ENCODE measurements at places on chromosomes 5 and 9. TPM values are rescaled to one million over a fixed set of nuclear protein-coding genes. Genes with fewer than 3 reads are reported as not detected.

PRDM9 gene
- total RNA-seq: not detected

DAPK1 gene
- 87.9 TPM for total RNA-seq

- H3K27ac ChIP-seq: no peak overlapping the region
- no peak for DNase-seq
- peaks cover 3% of the 10 kb centered on the region for H3K27me3 ChIP-seq
- no peak overlapping the region for H3K4me3 ChIP-seq
- no peaks in the 10 kb centered on the region for H3K36me3 ChIP-seq
Measured at GRCh38 chr5:138263581-138263980, 10.8 kb downstream of the GFRA3 start.

SLC6A3 gene
- not detected for total RNA-seq

DNA sequence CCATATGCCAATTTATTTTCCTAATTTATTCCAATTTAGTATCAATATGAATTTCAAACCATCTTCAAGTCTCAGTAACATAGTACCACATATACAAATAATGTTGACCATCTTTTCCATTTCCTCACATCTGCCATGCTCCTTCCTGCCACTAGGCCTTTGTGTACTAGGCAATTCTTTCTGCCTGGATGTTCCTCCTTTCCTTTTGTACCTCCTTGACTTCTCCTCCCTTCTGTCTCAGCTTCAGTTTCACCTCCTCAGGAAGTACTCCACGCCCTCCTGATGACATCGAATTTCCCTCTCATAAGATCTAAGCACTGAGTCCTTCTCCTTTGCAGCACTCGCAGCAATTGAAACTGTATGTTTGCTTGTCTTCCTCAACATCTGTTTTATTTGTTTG is 53.9 kb downstream of the MEF2C start:
- no peaks in the 10 kb centered on the region for H3K27me3 ChIP-seq
- no peaks in the 10 kb centered on the region for H3K36me3 ChIP-seq
- no peak overlapping the region for H3K27ac ChIP-seq
- no peak for DNase-seq

DNA sequence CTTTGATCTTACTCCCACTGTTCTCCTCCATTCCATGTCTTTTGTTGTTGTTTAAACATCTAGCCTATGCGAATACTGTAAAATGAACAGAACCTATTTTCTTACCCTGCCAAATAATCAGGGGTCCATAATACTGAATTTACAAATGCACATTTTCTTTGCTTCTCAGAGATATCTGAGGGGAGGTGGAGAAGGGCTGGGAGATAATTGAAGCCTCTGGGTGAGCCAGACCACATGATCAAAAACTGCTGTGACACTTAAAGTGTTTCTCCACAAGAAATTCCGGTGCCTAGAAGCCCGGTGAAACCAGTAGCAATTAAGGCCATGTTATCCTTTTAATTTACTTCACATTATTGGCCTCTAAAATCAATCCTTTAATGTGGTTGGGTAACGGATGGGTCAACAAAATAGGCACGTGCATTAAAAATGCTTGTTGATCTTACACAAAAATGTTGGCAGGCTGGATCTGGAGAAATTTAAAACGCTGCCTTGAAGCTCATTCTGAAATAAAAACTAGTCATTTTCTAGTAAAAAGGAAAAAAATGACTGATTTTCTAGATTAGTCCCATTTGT is 10.8 kb downstream of the SEMA6A start:
- no peak for DNase-seq
- no peaks in the 10 kb centered on the region for H3K27me3 ChIP-seq
- peaks cover 3% of the 10 kb centered on the region for H3K4me1 ChIP-seq
- H3K27ac ChIP-seq: no peak overlapping the region

- H3K4me3 ChIP-seq: no peak overlapping the region
- DNase-seq: no peak
- no peak overlapping the region for H3K27ac ChIP-seq
- no peaks in the 10 kb centered on the region for H3K27me3 ChIP-seq
- H3K4me1 ChIP-seq: no peaks in the 10 kb centered on the region
- H3K36me3 ChIP-seq: peaks cover 2% of the 10 kb centered on the region
Measured at GRCh38 chr9:121823451-121824169, 172.2 kb downstream of the DAB2IP start.

PCDHA11 gene
- total RNA-seq: 6.0 TPM

SLC6A19 gene
- total RNA-seq: not detected

DNA sequence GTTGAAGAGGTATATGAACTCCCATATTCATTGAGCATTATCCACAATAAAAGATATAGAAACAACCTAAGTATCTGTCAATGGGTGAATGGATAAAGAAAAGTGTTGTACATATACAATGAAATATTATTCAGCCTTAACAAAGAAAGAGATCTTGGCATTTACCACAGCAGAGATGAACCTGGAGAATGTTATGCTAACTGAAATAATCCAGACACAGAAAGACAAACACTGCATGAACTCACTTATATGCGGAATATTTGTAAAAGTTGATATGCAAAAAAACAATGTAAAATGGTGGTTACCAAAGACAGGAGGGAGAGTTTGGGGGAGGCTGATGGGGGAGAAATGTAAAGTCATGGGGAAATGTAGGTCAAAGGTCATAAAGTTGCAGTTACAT is 278.7 kb downstream of the ZNF608 start:
- no peak for DNase-seq
- no peak overlapping the region for H3K4me3 ChIP-seq
- H3K27ac ChIP-seq: no peak overlapping the region

NIPAL4 gene
- 0.87 TPM for total RNA-seq

DNA sequence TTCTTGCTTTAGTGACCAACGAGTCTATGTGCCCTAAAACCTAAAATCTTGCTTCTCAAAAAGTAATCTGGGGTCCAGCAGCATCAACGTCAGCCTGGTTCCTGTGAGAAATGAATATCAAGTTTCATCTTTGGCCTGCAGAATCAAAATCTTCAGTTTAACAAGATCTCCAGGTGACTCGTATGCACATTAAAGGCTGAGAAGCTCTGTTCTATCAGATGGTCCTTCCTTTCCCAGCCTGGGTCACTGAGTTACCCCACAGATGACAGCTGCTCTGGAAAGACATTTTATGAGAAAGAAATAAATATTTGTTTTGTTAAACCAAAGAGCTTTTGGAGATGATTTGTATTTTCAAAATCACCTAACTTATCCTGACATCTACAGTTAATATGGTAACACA is 75.8 kb downstream of the ADAMTSL1 start:
- peaks cover 16% of the 10 kb centered on the region for H3K4me1 ChIP-seq
- no peak overlapping the region for H3K4me3 ChIP-seq
- DNase-seq: no peak
